ENCODE measurements at places on chromosomes 11 and 22.

GRCh38 chr11:34869425-34869824 is 46.8 kb downstream of the APIP start:
- no peak for DNase-seq

GRCh38 chr11:9219115-9219514 is 46.0 kb downstream of the DENND5A start:
- DNase-seq = no peak

- no peak for DNase-seq
Observed at GRCh38 chr11:2088284-2088683, 50.9 kb downstream of the IGF2 start.

DNA sequence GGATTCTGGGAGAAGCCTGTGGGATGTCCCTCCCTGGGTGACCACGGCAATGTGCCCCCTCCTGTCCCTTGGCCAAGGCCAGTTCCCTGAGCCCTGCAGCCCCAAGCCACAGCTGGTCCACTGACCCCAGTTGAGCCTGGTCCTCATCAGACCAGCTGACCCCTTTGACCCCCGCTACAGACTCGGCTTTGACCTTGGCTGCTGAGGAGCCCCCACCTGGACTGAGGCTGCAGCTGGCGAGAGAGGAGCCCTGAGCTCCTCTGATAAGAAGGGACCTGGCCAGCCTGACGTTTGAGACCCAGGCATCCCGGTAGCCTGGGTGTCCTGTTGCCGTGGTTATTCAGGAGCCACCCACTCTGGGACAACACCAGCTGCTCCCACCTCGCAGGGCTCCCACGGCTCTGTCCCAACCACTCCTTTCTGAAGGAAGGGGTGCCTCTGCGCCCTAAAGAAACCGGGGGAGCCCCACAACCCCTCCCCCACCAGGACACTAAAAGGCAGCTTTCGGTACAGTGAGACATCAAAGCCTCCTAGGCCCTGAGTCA is 3.0 kb downstream of the ASCL2 start:
- DNase-seq = no peak

DNA sequence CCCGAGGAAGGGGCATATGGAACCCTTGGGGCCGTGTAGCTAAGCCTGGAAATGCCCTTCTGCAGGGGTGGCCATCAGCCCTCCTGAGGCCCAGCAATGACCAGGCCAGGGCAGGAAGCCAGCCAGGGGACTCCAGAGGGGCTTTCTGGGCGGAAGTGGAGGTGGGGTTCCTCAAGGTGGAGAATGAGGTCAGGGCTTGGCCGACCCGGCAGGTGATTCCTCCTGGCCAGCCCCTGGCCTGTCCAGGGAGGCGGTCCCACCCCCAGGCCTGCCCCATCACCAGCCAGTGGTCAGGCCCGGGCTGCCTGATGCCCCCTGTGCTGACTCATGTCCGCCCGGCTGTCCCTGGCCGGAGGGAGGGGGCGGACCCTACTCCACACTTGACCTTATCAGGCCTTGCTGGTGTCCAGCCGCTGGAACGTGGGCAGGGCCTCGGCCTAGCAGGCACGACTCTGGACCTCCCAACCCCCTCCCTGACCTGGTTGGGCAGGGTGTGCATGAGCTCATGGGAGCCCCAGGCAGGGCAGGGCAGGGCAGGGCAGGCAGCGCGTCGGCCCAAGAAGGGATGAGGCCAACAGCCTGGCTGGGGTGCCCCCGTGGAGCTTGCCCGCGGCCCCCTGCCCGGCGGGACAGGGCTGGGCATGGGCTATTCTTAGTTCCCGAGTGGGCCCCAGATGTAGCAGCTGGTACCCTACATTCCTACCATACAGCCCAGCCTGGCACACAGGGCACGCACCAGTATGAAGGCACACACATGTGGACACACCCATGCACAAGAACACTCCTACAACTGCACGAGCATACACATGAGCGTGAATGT is 35.9 kb downstream of the RPL3 start:
- no peak for DNase-seq

DNA sequence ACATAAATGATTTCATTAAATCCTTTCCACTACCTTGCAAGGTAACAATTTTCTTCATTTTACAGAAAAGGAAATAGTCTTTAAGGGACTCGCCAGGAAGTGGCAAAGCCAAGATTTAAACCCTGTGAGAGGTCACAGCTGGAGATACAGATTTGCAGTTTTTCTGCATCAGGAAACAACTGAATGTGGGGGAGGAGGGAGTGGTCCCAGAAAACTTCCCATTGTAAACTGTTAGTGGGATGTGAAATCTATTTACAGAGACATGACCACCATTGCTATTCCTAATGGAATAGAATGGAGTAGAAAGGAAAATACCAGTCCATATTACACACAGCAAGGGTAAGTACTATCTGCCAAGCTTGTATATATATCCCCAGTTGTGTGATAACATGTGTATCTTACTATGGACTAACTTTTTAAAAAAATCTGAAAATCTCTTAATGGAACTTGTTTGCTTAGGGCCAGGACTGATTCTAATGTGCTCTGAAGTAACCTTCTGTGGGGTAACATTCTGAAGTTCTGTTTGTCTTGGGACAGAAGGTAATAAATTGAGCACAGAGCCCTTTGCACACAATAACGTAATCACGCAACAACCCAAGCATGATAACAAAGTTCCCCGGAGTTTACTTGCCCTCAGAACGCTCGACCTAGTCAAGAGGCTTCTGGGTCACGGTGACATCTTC is 10.9 kb upstream of the TSKU start:
- DNase-seq = no peak

Measured in LNCaP clone FGC (cell line).